ENCODE measurements at places on chromosomes 2 and 18.

DNA sequence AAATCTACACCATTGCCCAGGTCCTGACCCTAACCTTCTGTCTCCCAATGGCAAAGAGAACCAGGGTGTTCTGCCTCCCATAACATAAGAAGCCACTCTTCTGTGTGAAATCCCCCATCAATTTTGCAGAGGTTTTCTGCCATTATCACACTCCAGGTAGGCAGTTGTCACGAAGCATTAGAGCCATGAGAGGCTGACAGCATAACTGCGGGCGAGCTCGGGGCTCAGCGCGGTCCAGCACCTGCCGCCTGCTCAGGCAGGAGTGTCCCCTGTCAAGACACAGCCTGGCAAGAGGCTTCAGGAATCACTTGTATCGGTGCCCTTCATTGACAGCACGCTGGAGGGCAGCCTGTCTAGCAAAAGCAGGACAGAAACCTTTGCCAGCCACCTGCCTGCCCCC, 251.2 kb downstream of the SATB2 start:
- no peak for DNase-seq

DNA sequence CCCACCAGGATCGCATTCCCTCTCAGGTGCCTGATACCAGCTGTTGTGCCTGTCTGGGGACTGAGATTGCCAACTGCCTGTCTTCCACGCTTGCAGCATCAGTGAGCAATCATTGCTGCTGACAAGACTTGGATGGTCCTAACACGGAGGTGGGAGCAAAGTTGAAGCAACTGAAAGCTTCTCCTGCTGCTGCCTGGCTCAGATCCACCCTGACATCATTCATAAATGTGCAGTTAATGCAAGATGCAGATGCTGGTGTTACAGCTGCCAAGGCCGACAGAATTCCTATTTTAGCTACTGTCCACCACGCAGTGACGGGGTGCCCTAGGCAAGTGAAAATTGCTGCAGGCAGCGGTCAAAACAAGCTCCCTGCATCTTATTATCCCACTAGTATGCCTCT, 131.4 kb downstream of the VWC2L start:
- DNase-seq = no peak

- DNase-seq = no peak
Measured at GRCh38 chr2:146597291-146597690, 1247.5 kb upstream of the ACVR2A start.

- DNase-seq = no peak
Measured at GRCh38 chr2:23637011-23637778, 252.2 kb downstream of the KLHL29 start.

GRCh38 chr2:240947607-240948006, 41.5 kb downstream of the CROCC2 start:
- DNase-seq = no peak

DNA sequence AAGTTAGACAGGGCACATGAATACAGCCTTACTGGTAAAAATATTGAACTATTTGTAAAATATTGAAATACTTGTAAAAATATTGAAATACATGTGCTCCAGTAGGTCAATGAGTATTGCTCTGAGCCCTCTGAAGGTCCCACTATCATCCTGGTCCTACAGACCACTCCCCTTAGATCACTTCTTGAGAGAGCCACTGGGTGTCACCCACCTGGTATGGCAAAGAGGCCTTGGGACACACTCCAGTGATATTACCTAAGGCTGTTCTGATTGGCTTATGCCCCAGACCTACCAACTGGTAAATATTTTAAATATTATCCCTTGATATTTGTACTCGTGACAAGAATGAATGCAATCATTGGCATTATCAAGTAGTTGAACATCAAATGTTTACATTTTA, 5.0 kb downstream of the THSD7B start:
- no peak for DNase-seq

DNA sequence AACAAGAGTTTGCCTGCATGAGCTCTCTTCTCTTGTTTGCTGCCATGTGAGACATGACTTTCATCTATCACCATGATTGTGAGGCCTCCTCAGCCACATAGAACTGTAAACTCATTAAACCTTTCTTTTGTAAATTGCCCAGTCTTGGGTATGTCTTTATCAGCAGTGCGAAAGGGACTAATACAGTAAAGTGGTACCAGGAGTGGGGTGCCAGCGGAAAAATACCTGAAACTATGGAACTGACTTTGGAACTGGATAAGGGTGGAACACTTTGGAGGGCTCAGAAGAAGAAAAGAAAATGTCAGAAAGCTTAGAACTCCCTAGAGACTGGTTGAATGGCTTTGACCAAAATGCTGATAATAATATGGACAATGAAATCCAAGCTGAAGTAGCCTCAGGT, 260.9 kb downstream of the DSC3 start:
- no peak for DNase-seq

GRCh38 chr2:136495636-136496035, 269.7 kb upstream of the THSD7B start:
- no peak for DNase-seq

DNA sequence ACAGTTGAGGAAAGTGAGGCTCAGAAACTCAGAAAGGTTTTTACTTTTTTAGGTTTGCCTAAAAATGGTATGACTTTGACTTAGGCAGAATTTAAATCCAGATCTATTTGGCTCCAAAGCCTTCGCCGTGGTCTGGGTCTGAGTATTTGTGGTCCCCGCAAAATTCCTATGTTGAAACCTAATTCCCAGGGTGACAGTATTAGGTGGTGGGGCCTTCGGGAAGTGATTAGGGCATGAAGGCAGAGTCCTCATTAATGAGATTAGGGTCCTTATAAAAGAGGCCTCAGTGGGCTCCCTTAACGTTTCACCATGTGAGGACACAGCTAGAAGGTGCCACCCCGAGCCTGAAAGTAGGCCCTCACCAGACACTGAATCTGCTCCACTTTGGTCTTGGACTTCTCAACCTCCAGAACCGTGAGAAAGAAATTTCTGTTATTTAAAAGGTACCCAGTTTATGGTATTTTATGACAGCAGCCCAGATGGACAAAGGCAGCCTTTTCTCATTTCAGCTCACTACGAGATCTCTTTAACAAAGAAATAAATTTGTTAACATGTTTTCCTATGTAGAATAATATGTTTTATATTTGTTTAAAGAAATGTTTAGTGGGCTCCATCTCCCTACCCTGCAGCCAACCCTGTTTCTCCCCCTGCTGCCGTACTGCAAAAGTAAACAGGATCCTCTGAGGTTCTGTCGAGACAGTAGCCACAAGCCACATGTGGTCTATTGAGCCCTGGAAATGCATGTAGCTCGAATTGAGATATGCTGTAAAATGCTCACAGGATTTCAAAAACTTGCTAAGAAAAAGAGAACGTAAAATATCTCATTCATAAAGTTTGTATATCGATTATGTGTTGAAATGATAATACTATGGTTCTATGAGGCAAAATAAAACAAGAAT, 80.6 kb downstream of the MOGAT1 start:
- no peak for DNase-seq

DNA sequence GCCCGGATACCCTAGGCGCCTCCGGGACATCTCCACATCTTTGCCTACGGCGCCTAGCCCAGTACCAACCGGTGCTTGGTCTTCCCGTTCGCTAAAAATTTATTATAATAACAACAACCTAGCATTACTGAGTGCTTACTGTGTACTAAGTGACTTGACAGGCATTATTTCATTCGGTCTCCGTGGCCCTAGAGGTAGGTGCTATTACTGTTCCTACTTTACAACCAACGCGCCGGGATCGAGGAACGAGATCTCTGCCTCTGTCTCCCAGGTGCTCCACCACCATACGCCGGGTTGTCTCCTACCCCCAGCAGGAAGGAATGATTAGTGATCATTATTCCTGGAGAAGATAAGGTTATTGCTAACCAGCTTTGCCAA, 657 bp upstream of the BIN1 start:
- DNase-seq = no peak

- no peak for DNase-seq
Measured at GRCh38 chr2:217399291-217399690, 539.4 kb upstream of the TNP1 start.

GRCh38 chr2:112831513-112831845, 5.1 kb downstream of the IL1B start:
- no peak for DNase-seq

DNA sequence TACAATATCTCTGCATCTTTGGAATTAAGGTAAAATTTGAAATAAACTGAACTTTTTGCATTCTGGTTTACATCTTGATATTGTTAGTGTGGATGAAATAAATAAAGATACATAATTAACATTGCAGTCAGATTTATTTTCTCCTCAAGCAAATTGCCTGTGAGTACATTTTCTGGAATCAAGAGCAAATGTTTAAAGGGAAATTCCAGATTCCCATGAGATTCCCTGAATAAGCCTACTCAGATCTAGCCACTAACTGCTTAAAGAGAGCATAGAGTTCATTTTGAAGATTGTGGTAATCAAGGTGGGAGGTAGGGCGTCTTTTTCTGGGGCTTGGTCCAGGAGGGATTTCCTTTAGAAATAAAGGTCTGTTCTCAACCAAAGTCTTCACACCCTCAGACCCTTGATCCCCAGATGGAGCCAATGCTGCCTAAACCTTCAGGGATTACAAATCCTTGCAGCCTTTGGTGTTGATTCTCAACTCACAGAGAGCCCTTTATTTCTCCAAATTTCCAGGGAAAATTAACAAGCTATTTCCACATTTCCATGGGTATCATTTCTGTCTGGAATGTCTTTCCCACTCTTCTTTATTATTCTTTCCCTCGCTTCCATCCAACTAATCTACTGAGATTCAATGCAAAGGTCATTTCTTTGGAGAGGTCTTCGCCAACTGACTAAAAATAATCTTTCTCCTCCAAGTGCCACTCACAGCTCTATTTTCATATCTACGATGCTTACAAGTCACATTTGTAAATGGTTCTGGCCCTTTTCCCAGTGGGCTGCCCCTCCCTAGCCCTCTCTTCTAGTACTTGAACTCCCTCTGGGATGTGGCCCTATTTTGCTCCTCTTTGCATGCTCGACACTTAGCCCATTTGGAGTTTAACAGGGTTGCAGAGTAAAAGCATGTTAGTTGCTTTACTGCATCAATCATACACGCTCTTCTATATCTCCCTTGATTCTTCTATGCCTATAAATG, 79.8 kb upstream of the SPATS2L start:
- DNase-seq = no peak

- DNase-seq = peak; percentile 39
Measured at GRCh38 chr2:75729861-75730260, 19.1 kb upstream of the GCFC2 start.

GRCh38 chr2:2542316-2542715, 211.2 kb upstream of the MYT1L start:
- DNase-seq = no peak

DNA sequence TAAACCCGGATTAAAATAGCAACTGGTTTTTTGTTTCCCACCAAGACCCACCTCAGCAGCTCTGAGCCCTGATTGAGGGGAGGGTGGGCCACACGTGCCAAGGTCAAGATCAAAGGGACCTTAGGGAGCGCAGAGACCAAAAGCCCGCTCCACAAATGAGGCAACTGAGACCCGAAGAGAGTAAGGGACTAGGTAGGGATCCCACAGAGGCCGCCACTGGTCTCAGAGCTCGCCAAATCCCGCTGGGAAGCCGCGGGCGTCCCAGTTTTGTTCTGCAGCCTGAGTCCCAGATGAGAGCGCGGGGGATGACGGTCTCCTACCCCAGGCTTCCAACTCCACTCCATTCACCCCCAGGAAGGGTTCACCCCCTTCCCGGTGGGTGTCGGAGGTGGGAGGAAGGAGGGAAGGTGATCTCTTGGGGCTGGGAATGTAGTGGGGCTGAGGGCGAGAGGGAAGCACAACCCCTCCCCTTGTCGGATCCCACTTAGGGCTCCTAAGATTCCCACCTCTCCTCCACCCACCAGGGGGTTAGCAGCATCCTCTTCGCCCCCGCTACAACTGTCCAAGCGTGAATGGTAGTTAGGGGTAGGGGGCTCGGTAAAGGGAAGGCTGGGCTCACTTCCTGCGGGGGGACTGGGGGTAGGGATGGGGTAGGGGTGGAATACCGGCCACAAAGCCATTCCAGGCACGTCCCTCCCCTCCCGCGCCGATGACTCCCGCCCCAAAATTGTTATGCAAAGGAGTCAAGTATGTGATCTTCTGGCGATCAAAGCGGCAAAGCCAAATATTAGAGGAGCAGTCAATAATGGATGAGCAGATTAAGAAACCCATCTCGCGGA, 7.3 kb upstream of the EN1 start:
- no peak for DNase-seq

GRCh38 chr2:53460347-53460746, 307.3 kb upstream of the CHAC2 start:
- DNase-seq = no peak

- no peak for DNase-seq
Measured at GRCh38 chr2:113278742-113279139, at the start of gene PAX8. PAX8 (minus strand) TSS chr2:113278921; CDS start chr2:113278394, 527 bp downstream.

DNA sequence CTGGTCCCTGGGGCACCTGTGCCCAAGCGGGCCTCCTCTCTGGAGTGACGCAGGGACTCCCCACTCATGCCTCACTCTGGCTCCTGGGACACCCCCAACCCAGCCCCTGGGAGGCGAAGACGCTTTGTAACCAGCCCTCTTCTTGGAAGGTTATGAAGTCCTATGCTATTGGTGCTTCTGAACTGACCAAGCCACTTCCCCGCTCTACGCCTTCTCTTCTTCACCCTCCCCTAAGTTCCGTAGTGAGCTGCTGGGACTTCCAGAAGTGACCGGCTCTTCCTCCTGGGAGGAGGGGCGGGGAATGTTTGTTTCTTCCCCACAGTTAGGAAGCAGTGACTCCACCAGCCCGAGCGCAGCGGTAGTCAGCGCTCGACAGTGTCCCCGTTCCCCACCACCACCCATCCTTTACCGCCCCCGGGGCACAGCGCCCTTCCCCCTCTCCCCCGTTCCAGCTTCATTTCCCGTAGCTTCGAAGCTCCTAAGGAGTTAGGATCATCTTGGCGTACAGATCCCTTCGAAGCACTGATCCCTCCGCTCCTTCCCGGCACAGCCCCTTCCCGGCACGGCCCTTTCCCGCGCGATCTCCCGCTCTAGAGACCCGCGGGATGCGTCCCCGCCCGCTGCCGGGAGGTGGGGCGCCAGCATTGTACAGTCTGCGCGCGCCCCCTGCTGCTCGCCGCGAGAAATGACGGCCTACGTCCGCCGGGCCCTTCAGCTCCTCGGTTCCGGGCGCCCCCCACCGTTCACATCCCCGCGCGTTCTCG, 25.3 kb upstream of the NOTO start:
- peak; percentile 87 for DNase-seq

DNA sequence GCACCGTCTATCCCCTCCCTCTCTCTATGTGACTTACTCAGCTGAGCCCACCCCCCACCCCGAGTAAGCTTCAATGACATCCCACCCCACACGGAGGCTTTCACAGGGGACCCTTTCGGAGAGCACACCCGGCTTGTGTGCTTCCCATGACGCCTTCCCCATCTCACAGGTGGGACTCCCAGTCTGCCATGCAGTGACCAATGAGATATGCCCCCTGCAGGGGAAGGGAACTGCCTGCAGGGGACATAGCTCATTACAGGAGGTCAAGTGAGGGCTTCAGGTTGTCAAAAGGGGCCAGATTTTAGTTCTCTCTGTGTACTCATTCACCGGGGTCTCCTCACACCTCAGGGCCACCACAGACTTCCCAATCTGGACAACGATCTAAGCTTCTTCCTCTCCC, 112.6 kb downstream of the GAREM1 start:
- DNase-seq = no peak

DNA sequence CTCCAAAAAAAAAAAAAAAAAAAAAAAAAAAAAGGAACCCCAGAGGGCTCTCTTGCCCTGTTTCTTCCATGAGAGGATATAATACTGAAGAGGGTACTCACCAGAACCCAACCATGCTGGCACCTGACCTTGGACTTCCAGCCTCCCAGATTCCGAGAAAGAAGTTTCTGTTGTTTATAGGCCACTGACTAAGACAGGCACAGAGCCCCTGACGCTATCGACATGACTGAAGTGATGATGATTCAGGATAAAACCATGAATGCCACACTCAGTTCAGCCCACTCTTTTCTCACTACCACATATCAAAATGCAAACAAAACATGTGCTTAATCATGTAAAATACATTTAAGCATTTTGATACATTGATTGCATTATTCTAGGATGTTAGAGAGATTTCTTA, 66.1 kb upstream of the CDCA7 start:
- DNase-seq = no peak

Data from midbrain (tissue), 1 donor.